ENCODE measurements at places on chromosomes 16 and 17.

GRCh38 chr17:5711344-5711743 lies 127.0 kb upstream of the NLRP1 start:
- DNase-seq = no peak

DNA sequence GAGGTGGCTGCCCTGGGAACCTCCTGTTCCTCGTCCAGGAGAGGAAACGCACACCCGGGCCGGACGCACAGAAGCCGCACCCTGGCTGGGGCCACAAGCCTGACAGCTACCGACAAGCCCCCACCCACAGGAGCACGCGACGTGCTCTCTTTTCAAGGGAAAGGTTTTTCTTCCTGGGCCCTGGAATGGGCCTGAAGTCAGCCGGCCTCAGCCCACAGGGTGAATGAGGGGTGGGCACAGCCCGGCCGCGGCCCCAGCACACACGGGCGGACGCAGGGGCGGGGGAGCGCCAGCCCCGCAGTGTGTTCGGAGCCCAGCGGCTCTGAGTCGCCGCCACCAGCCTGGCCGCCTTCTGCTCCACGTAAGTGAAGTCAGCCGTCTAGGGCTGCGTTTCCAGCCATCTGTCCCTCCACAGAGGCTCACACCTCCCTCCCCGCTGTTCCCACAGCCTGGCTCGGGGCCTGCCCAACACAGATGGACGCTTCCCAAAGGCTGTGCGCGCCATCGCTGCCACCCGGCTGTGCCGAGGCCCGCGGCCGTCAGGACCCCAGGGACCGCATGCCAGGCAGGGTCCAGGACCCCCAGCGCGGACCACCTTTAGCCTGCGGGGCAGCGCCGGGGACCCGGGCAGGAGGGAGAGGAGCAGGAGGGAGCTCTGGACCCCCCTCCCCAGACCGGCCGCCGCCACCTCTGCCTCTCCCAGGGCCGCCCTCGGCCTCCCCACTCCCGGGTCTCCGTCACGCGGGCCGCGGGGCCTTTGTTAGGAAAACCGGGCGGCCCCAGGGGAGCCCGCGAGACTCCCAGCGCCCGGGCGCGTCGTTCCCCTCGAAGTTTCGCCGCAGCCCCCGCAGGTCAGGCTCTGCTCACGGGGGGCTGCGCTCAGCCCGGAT lies 36.8 kb downstream of the CBFA2T3 start:
- no peak for DNase-seq

- no peak for DNase-seq
Observed at GRCh38 chr16:70675851-70676513, 9.9 kb downstream of the MTSS2 start.

GRCh38 chr16:55585631-55586030 lies 19.1 kb downstream of the CAPNS2 start:
- no peak for DNase-seq

DNA sequence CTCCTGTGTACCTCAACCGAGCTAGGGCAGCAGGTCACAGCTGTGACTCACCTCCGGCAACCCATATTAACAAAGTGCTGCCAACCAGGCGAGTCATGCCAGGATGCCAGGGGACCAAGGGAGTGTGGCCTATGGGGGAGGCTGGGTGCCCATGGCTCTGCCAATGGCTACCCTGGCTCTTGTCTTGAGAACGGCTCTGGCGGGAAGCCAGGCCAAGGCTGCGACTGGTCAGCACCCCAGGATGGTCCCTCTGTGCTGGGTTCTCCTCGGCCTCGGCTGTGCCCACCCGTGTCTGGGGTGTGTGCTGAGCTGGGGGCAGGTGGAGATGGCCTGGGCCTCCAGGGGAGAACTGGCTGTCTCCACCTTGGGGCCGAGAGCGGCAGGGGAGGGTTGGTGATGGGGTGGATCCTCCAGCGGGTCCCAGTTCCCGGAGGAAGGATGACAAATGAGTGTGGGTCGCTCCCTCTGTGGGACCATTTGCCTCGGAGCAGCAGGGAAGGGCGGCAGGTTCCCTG lies 75.8 kb downstream of the MRC2 start:
- no peak for DNase-seq

DNA sequence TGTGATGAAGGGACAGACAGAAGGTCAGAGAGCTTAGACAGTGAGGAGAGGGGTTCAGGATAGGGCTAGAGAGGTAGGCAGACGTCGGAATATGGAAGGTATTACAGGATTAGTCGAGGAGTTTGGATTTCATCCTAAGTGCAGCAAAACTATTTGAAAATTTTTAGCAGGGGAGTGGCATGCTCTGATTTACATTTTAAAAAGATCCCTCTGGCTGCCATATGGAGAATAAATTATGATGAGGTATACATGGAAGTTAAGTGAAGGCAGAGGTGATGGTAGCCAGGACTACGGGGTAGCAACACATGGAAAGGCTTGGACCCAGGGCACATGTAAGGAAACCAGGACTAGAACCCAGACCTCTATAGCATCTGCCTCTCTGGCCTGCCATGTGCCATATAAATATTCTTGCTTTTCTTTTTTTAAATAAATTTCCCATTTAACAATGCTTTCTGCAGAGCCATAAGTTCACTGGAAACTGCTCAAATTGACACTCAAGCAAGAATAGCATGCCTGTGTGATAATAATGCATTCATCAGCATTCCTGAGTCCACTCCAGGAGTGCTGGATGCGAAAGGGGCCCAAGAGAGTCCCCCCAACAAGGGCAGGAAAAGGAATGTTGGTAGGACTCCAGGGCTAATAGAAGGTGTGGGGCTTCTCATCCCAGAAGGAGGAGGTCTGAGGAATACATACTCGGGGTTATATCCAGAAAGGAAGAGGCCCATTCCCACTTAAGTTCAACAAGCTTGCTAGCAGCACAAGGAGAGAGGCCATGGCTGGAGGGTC lies 78.2 kb downstream of the HLF start:
- DNase-seq = no peak

GRCh38 chr16:23581764-23582163 lies 14.4 kb downstream of the NDUFAB1 start:
- no peak for DNase-seq

DNA sequence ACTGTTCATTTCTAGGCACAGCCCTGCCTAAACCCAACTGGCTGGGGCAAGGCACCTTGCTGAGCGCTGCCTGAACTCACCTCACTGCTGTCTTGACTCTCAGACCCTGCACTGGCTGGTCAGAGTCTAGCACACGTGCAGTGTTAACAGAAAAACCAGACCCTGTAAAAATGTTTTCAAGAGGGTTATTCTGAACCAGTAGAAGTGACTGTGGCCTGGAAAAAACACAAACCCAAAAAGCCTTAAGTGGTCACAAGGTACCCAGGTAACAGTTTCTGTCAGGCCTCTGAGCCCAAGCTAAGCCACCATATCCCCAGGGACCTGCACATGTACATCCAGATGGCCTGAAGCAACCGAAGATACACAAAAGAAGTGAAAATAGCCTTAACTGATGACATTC lies 6.1 kb upstream of the EIF4A3 start:
- DNase-seq = no peak

GRCh38 chr17:8384801-8385378 lies 1.9 kb upstream of the RPL26 start:
- peak; percentile 39 for DNase-seq

DNA sequence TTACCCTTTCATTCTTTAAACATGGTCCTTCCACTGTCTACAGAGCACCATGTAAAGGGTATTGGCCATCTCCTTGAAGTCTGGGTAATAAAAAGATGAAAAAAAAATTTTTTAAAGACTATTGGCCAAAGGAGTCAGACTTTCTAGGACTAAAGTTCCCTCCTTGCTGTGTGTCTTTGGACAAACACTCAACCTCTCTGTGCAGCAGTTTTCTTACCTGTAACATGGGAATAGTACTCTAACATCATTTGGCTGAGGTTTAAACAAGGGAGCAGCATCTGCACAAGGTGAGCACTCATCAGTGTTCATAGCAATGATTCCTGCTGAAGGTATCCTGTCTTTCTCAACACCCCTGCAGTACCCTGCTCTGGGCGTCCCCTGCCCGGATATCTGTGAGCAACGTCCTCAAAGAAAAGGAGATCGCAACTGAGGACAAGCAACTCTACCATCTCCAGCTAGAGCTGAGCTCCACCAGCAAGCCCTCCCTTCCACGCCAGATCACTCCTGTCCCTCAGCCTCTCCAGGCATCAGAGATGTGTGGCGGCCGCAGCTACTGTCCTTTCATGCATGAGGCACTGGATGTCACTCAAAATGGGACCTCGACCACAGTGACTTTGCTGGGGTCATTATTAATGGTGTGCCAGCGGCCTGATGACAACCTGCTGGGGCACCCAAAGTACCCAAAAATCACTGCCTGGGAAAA lies 29.5 kb upstream of the RPH3AL start:
- no peak for DNase-seq

GRCh38 chr17:36629252-36629847 lies 28.0 kb downstream of the MRM1 start:
- peak; percentile 93 for DNase-seq

DNA sequence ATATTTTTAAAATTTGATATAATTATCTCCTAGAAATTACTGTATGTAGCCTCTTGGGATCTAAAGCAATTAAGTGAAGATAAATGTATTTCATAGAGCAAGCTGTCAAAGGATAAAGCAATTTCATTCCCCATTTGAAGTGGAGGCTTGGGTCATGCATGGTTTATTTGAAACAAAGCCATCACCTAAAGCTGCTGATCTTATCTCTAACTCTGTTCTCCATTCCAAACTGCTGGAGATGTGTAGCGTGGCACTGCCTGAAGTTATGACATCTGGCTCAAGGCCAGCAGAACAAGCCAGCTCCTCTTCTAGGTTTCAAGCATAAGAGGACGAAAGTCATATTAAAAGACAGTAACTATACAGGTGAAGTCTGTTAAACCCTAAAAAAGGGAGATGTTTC lies 83.9 kb downstream of the HIC1 start:
- no peak for DNase-seq

DNA sequence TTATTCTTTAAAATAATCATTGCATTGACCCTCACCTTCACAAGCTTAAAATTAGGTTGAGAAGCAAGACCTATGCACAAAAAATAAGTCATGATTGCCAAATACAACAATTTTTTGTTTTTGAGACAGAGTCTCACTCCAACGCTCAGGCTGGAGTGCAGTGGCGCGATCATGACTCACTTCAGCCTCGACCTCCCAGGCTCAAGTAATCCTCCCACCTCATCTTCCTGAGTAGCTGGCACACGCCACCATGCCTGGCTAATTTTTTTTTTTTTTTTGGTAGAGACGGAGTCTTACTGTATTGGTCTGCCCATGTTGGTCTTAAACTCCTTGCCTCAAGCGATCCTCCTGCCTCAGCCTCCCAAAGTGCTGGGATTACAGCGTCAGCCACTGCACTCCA lies 24.2 kb downstream of the ZNF652 start:
- no peak for DNase-seq

- no peak for DNase-seq
Observed at GRCh38 chr17:9421525-9421924, 154.1 kb downstream of the STX8 start.

GRCh38 chr17:63931981-63932561 lies at the start of gene CD79B:
TSS of gene CD79B (minus strand) at chr17:63932331. CDS start at chr17:63932261, 70 bp downstream.
- DNase-seq = no peak

DNA sequence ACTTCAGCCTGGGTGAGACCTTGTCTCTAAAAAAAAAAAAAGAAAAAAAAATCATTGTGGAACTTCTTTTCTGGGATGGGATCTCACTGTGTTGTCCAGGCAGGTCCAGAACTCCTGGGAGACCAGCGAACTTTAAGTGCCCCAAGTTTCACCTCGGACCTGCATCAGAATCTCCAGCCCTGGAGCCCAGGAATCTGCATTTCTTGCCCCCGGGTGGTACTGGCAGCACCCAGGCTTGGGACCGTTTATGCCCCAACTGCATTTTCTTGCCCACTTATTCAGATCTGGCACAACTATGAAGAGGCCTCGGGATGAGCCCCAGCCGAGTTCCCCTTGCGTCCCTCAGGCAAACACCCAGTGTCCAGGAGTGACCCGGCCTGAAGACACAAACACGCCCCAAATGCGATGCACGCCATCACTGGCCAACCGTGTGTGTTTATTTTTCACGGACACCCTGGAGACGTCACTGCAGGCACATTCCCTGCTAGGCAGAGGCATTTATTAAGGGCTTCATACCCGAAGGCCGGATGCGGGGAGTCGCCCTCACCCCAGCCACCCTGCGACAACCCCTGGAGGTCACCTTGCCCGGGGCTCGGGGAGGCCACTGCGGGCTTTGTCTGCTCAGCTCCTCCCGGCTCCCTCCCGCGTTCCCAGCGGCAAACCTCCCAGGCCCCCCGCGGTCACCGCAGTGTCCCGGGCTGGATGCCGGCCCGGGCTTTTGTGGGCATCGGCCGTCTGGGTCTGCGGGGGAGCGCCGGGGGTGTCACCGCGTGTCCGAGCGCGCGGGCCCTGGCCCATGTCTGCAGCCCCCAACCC lies 684 bp upstream of the SPIRE2 start:
- DNase-seq = peak; percentile 34

DNA sequence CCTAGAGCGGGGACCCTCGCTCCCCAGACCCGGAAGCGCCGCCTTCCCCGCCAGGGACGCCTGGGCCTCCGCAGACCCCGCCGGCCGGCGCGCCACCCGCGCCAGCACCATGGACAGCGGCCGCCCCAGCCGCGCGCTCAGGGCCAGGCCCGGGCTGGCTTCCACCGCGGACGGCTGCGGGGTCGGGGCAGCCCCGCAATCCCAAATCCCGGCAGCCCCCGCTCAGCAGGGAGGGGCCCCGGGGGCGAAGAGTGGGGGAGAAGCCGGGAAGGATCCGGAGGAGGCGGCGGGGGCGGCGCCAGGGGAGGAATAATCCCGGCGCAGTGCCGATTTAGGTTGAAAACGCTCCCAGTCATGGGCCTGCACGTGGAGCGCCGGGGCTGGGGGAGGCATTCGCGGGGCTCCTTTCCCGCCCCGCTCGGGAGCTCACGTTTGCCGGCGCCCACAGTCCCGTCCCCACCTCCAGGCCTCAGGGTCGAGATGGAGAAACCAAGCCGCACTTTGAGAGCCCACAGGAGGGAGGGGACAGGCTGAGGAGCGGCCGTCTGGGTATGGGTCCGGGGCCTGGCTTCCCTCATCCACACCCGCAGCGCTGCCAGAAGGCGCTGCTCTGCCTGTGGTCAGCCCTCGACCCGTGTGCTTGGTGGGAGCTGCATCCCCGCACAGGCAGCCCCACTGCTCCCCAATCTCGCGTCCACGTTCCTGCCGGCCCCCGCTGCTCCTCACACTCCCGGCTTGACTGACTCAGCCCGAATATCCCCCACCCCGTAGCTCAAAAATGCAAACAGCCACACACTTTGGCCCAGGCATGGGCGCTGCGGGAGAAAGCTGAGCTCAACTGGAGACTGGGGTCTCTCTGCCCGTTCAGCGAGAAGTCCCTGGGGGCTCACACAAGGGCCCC lies 4.7 kb downstream of the FBXL16 start:
- peak; percentile 77 for DNase-seq
